BE2C (cell line): ENCODE measurements at places on chromosomes 4 and X.

- no peak for DNase-seq
Measured at GRCh38 chr4:127364911-127365310, 267.8 kb upstream of the INTU start.

GRCh38 chrX:1488141-1488540 lies 35.4 kb upstream of the ASMTL start:
- no peak for DNase-seq

- no peak for DNase-seq
Measured at GRCh38 chr4:122747883-122748282, 15.4 kb downstream of the BBS12 start.

DNA sequence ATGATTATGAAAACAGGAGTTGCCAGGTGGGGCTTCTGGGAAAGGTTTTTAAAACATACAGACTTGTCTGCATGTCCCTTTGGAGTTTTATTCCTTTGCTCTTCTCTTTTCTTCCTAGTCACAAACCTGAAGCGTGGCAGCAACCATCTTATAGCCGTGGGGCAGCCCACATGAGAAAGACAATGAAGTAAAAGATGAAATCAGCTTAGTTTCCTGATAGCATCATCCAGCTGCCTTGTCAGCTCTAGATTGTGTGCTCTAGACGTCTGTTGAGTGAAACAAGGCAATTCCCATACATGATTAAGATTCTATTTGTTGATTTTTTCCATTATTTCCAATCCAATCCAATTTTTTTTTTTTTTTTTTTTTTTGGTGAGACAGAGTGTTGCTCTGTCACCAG lies 68.9 kb downstream of the ELOVL6 start:
- no peak for DNase-seq

GRCh38 chr4:110540581-110540980 lies 64.6 kb downstream of the ENPEP start:
- DNase-seq = no peak

GRCh38 chrX:44025555-44025954 lies 52.4 kb upstream of the NDP start:
- DNase-seq = no peak

DNA sequence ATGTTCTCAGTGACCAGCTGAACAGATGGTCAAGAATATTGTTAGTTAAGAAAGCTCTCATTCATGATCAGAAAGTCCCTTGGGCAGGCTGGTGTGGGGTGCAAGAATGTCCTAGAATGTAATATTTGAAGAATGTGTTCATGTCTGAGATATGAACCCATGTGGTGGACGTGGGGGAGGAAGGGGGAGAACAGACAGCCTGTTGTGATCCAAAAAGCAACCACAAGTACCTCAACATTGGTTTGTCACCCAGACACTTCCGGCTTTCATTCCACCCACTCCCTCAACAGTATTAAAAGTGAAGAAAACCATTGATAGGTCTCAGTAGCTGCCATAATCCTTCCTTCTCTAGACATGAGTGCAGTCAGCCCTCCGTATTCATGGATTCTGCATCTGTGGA lies 82.2 kb downstream of the MAML3 start:
- no peak for DNase-seq

DNA sequence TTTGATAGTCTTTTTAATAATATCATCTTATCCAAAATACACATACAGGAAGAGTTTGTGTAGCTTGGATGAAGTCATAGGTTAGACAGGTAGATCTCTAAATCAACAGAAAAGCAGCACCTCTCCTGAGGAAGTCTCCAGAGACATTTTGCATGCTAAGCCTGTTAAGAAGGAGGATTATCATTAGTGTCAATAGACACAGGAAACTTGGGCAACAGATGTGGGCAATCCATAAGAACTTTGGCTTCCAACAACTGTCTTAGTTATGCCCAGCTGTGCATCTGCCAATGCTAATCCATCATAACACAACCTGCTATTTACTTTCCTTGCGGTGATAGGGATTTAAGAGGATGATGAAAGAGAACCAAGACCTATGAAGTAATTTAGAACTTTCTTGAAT lies 1052.6 kb downstream of the RPA4 start:
- DNase-seq = no peak

GRCh38 chrX:108447303-108447702 lies 7.7 kb downstream of the COL4A5 start:
- no peak for DNase-seq

DNA sequence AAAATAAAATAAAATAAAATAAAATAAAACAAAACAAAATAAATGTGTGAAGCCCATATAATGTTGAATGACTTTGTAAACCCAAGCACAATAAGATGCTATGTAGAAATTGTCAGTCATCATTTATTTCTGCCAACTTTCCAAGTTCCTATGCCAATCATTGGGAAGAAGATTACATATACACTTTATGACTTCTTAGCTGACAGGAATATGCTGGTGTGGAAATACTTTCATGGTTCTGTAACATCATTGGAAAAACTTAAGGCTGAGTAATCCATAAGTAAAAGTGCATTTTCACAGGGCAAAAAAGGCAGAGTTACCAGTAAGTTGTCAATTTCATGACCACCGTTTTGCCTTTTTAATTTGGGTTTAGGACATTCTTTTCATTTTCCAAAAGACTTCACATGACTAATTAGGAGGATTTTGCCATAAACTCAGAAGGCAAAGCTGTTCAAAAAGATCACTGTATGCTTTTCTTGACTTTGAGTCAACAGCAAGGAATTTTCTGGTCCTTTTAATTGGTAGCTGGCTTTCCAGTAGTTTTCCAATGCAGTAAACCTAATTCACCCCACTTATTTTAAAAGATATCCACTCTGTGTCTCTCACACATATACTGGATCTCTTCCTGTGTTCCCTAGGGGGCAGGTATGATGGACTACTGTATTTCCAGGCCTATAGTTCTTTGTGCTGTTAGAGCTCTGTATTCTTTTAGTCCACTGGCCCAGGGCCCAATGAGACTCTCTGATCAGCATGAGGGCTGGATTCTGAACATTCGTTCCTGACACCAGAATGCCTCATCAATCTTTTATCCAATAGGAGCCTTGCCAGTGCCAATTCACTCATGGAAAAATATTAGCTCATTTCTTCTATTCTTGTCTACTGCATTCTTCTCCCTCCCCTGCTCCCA lies 26.2 kb upstream of the SCRG1 start:
- no peak for DNase-seq

GRCh38 chrX:27555514-27555913 lies 34.6 kb upstream of the DCAF8L2 start:
- DNase-seq = peak; percentile 5

GRCh38 chr4:38132843-38133662 lies 172.9 kb downstream of the PTTG2 start:
- DNase-seq = no peak

GRCh38 chr4:172514801-172515200 lies 653.8 kb upstream of the GALNT7 start:
- no peak for DNase-seq

DNA sequence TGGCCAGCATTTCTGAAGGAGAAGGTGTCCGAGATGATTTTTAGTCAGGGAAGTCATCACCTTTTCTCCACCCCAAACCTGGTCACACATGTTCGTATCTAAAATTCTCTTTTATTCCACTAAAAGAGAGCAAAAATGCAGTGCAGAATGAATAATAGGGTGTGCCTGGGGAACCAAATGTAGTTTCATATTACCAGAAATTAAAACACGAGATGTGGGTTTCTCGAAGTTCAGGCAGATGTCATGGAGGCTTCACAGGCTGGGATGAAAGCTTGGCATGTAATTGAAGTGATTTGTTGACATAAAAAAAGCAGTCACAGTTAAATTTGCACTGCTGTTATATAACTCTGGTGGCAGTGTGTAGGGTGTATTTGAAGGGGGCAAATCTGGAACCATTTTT lies 165.5 kb upstream of the PDE5A start:
- no peak for DNase-seq

- DNase-seq = no peak
Measured at GRCh38 chr4:102263024-102263787, 82.1 kb downstream of the SLC39A8 start.

DNA sequence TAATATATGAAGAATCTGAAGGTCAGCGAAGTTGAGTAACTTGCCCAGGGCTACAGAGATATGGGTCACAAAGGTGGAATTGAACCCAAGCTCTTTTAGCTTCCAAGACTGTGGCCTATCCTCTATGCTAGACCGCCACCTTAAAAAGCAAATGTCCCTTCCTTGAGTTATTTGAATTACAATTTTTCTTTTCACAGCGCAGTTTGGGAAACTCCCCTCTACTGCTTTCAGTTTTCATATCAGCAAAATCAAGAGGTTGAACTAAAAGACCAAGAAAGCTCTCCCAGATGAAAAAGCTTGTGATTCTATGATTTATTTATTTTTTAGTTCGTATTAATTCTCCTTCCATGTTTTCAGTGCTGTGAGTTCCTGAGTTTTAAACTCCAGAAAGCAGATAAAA lies 174.5 kb upstream of the C1QTNF7 start:
- DNase-seq = no peak

- no peak for DNase-seq
Measured at GRCh38 chr4:183674153-183674552, 15.1 kb downstream of the TRAPPC11 start.

DNA sequence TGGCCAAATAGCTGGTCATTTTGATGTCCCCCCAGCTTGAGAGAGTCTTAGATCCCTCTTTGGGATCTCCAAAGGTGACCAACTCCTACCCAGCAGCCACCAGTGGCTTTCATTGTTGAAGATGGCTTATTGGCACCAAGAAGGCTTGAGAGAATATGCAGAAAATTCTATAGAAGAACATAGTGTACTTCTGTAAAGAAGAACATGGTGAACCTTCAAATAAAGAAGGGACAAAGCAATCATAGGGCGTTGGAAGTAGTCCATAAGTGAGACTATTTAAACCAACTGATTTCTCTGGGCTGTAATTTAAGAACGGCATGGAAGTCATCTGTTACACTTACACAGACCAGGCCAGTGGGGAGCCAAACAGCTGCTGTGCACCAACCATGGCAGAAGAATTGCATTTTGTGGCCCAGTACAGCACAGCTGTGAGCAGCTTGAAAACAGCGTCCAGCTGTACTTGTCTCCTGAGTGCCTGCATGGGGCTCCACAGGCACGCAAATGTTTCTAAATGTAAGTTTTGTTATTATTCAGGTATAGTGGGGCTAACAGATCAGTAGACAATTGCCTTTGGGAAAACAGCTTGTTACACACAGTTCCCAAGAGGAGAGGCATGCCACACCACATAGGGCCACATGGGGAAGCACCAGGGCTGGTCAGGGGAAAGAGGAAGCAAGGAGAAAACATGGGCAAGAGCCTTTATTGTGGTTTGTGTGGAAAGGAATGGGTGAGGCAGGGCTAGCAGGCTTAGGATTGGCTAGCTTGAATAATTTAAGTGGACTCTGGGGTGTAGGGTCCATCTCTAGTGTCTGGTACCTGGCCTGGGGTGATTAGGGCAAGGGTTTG lies 125.0 kb downstream of the ARHGAP6 start:
- DNase-seq = no peak

- DNase-seq = no peak
Measured at GRCh38 chr4:69977582-69977981, 12.1 kb upstream of the CSN2 start.

DNA sequence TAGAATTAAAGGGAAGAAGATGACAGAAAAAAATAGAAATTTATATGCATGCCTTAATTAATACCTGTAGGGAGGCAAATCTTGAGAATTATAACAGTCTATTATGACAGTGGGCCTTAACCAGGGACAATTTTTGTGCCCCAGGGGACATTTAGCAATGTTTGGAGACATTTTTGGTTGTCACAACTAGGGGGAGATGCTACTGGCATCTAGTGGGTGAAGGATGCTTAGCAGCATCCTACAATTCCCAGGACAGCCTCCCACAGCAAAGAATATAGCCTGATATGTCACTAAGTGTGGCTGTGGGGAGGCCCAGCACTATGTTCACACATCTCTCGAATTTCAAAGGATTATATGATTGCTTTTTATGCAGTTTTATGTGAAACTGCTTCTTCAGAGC lies 10.5 kb downstream of the GPR82 start:
- peak; percentile 37 for DNase-seq
